CD8-positive, alpha-beta T cell (primary cell): ENCODE measurements at places on chromosomes 3 and 15. TPM values are rescaled to one million over a fixed set of nuclear protein-coding genes. Genes with fewer than 3 reads are reported as not detected.

DNA sequence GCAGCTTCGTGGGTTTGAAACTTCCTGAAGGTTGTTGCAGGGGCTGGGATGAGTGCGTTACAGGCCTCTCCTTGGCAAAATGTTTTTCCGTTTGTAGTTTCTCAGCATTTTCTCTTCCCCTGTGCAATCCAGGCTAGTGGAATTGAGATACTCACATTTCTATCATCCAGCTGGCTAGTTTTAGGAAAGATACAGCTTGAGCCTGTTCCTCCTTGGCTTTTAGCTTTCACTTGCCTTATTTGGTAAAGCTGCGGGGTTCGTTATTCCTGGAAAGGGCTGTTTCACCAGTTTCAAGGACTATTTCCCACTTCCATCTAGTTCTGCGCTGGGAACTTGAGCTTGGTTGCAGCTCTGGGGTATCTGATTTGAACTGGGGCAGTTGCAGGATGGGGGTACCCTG lies 90.3 kb downstream of the ITPR1 start:
- no peak for DNase-seq

GRCh38 chr3:76096836-76097588 lies 311.7 kb upstream of the ZNF717 start:
- no peak for DNase-seq

GRCh38 chr3:33914731-33915379 lies 116.4 kb downstream of the PDCD6IP start:
- DNase-seq, result no peak

- DNase-seq, result no peak
Measured at GRCh38 chr3:106745344-106746168, 631.7 kb upstream of the CCDC54 start.

GRCh38 chr3:126995926-126996512 lies 13.1 kb downstream of the PLXNA1 start:
- no peak for DNase-seq

AMIGO3 gene
- total RNA-seq, result 1.5 TPM

NAA80 gene
- 40.7 TPM for total RNA-seq

CPA3 gene
- total RNA-seq, result not detected

CPEB1 gene
- 0.27 TPM for total RNA-seq
